ENCODE measurements at places on chromosomes 13 and 19. TPM values are rescaled to one million over a fixed set of nuclear protein-coding genes. Genes with fewer than 3 reads are reported as not detected.

DNA sequence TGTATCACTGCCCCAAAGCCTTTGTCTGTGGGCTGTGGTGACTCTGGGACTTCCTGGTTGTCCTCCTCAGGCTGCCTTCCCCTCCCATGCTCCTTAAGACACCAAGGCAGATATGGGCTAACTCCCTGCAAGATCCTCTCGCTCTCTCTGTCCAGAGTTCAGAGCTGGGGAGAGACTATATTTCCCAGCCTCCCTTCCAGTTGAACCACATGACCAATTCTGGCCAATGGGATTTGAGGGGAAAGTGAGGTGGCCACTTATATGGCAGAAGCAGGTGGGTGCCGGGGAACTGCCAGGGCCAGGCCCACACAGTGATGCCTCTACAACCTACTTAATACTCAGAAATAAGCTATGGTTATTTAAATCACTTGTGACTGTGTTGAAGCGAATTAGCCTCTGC, 16.2 kb upstream of the ANGPTL8 start:
- no peak for DNase-seq

DNA sequence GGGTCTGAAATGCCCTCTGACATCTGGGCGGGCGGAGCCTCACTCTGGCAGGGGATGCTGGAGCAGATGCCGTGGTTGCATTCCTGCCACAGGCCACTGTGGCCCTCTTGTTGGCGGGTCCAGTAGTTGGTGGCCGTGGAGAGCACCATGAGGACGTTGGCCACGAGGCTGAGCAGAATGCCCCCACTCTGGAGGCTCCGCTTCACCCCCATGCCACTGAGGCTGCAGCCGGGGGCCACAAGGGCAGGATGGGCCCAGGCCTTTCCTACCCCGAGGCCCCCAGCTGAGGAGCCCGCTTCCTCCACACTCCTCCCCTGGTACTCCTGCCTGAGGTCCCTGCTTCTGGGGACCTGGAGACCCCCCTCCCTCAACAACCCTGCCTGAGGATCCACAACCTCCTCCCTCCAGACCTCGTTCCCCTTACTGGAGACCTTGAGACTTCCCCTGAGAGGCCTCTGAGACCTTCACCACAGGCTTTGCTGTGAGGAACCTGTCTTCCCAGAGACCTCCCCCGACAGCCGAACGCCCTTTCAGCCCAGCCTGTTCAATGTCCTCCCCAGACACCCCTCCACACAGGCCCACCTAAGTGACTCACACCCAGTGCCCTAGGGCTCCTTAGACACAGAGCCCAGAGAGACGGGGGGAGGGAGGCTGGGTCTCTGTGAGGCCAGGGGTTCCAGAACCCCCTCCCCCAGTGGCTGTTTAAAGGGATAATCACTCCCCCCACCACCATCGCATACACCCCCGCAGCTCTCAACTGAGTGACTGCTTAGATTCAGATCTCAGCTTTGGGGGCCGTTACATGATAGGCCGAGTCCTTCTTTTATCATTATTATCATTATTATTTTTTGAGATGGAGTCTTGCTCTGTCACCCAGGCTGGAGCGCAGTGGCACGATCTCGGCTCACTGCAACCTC, at the start of gene CLDND2:
Gene CLDND2 (minus strand): TSS at position 638 of the 917 bp plus-strand sequence. CDS start 426 bp downstream, at position 212.
- no peak for DNase-seq

DNA sequence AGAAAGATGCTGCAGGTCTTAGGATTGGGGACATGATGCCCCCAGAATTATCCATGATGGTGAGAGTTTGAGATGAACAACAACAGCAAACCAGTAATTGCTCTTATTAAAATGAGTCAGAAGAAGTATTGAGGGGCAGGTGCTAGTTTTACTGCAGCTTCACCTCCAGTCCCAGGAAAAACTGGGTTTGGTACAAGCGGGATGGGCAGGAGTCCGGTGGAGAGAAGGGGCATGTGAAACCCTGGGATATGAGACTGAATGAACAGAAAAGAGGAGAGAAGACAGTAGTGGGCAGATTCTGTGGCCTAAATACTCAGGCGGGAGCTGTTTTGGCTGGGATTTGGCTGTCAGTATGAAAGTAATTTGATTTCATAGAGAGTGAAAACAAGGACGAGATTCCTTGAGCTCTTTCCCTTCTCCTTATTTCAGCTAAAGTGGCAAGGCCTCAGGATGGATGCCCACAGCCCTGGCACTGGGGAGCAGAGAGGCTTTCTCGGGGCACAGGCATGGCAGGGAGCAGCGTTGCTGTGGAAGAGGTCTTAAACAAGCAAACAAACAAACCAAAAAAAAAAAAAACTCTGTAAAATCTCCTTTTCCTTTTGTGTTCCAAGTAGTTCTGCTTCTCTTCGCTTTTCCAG, 30.7 kb downstream of the NFIX start:
- no peak for DNase-seq

- peak; percentile 46 for DNase-seq
These were observed 35.9 kb downstream of the RAB20 start for GRCh38 chr13:110525328-110526319.

- no peak for DNase-seq
These were observed 235.5 kb downstream of the PCDH9 start for GRCh38 chr13:66994517-66995202.

DNA sequence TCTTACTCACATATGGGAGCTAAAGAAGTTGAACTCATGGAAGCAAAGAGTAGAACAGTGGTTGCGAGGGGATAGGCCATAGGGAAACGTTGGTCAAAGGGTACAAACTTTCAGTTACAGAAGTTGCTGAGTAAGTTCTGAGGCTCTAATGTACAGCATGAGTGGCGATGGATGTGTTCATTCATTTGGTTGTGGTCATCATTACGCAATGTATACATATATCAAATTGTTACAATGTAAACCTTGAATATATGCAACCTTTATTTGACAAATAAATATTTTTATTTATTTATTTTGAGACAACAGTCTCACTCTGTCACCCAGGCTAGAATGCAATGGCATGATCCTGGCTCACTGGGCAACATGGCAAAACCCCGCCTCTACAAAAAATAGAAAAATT, 38.7 kb downstream of the ZIC5 start:
- DNase-seq = no peak

- DNase-seq = no peak
These were observed 84.9 kb downstream of the PTPRS start for GRCh38 chr19:5255602-5256231.

- DNase-seq = no peak
These were observed 352.9 kb downstream of the FOXO1 start for GRCh38 chr13:40313269-40314200.

DNA sequence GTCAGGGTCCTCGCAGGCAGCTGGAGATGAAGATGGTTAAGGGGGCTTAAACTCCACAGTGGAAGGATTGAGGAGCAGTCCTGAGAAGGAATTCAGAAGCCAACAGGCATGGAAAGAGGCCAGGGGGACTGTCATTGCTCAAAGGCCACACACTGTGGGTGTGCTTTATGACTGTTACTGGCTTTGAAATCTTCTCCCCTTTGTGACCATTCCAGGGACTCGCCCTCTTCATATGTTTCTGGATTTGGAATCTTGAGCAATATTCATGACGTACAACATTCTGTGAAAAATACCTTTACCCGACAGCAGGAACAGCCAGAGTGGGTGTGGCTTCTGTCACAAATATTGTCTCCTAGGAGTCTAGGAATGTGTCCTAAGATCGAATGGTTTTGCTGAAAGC, 16.6 kb downstream of the CEACAM7 start:
- peak; percentile 72 for DNase-seq

- DNase-seq = no peak
These were observed 74.1 kb upstream of the UQCRFS1 start for GRCh38 chr19:29287061-29287460.

- DNase-seq = no peak
These were observed 274.4 kb downstream of the KLF12 start for GRCh38 chr13:73859841-73860240.

- DNase-seq = no peak
These were observed 21.0 kb downstream of the CLEC4M start for GRCh38 chr19:7783991-7784423.

GRCh38 chr13:27166313-27166712, 5.3 kb downstream of the USP12 start:
- no peak for DNase-seq

GRCh38 chr13:97367016-97367822, 66.8 kb upstream of the RAP2A start:
- no peak for DNase-seq

DNA sequence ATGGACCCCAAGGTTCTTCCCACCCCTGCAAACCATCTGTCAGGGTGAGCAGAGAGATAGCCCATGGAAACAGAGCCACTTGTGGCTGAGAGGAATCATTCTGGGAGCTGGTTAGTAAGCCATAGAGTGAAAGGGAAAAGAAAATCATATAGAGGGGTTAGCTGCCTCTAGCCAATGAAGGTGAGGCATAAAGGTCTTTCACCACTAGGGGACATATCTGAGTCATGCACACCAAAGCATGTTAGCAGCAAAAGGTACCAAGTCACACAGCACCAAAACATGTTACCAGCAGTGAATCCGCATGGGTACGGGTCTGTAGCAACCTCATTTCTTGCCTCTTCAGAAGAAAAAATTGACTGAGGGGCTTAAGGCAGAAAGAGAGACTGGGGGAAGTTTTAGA, 76.7 kb upstream of the ZNF43 start:
- no peak for DNase-seq

GRCh38 chr13:18943273-18943672, 238.4 kb downstream of the TUBA3C start:
- DNase-seq = no peak

- DNase-seq = no peak
These were observed 8.4 kb upstream of the KCTD4 start for GRCh38 chr13:45209229-45209628.

GRCh38 chr13:39955560-39955959, 300.1 kb downstream of the COG6 start:
- DNase-seq = no peak

DNA sequence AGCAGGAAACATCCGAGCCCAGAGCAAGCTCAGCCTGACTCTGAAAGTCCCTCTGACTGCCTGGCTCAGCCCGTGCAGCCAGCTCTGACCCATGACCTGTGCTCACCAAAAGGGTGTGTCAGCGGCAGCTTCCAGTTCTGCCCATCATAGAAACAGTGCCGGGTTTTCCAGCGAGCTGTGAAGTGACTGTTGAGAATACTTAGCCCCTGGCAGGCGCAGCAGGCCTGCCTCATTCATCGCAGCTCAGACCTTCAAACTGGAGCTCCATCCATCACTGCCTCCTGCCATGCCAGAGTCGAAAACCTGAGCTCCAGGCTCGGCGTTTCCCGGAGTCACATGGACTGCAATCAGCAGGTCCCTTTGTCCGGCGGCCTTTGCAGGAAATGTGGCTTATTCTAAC, 16.3 kb upstream of the GSX1 start:
- DNase-seq = no peak

GRCh38 chr13:49932868-49933267, 3.3 kb downstream of the SPRYD7 start:
- DNase-seq = no peak

The ARHGEF7 gene
- total RNA-seq = 62.3 TPM

The MIDN gene
- 89.4 TPM for total RNA-seq

The TUBB4A gene
- total RNA-seq = 1.3 TPM

The ATP4B gene
- not detected for total RNA-seq

The DAZAP1 gene
- total RNA-seq = 77.2 TPM

The ZNF491 gene
- total RNA-seq = 2.4 TPM

The RUVBL2 gene
- total RNA-seq = 58.9 TPM

The PTPRH gene
- total RNA-seq = 31.2 TPM

The CYP2S1 gene
- total RNA-seq = 22.5 TPM

The CEACAM4 gene
- 1.5 TPM for total RNA-seq

The UHRF1 gene
- 41.2 TPM for total RNA-seq

The OR10H1 gene
- not detected for total RNA-seq

The ZNF28 gene
- 0.75 TPM for total RNA-seq

The STXBP2 gene
- 132 TPM for total RNA-seq

The KIR3DL1 gene
- total RNA-seq = not detected
